ENCODE measurements at places on chromosomes 5 and 9.

DNA sequence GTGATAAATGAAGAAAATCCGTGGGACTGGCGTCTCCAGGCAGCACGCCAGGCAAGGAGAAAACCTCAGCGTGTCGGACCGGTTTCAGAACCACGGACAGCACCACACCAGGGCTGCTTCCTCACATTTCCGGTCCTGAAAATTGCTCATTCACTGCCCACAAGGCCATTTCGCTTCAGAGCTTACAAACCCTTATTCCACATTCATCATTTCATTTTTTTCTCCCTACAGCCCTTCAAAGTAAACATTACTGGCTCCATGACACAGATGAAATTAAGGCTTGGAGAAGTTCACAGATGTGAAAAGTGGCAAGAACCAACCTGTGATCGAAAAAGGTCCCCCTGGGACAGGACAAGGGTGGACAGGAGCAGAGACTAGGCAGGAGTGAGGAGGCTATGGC is 1.5 kb upstream of the GPRIN1 start:
- DNase-seq: no peak

GRCh38 chr5:66567474-66567873 is 28.7 kb upstream of the MAST4 start:
- DNase-seq: no peak

DNA sequence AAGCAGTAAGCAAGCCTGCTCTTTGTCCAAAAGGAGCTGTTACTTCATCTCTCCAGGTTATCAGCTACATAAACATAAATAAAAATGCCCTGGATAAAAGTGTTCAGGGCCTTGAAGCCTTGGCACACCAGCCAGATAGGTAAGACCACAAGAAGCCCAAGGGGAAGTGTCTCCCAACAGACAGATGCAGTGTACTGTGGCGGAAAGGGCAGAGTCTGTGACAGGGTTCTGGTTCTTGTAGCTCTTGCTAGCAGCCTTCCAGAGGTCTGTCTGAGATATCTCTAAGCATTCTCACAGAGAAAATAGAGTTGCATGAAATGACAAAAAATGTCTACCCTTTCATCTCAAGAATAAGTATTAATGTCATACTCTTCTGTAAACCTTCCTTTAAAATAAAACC is 30.1 kb downstream of the ISOC1 start:
- DNase-seq: no peak

- DNase-seq: no peak
These were observed 3.1 kb downstream of the MRPS2 start for GRCh38 chr9:135503371-135504261.

- DNase-seq: no peak
These were observed 64.4 kb downstream of the NFIB start for GRCh38 chr9:14249527-14249926.

- no peak for DNase-seq
These were observed 536.6 kb downstream of the DTWD2 start for GRCh38 chr5:118451697-118452247.

All from activated naive CD4-positive, alpha-beta T cell (primary cell).